ENCODE measurements at places on chromosomes 3 and 15.
A peak's percentile ranks its signal among the peaks of the same experiment; 100 is the strongest.

DNA sequence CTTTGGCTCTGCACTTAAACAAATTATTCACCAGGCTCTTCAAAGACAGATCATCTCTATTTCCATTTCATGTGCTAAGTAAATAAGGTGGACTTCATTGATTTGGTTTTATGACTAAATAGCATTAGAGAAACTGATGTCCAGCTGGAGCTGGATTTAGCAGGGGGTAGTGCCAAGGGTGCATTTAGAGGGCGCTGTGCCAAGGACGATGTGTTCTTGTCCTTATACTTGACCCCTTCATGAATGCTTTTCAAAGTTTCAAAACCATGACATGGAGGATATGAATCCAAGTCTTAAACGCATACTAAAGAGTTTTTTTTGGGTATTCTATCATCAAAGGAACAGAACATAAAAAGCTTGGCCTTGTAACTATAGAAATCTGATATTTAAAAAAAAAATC, 233.2 kb downstream of the RYR3 start:
- DNase-seq = no peak

DNA sequence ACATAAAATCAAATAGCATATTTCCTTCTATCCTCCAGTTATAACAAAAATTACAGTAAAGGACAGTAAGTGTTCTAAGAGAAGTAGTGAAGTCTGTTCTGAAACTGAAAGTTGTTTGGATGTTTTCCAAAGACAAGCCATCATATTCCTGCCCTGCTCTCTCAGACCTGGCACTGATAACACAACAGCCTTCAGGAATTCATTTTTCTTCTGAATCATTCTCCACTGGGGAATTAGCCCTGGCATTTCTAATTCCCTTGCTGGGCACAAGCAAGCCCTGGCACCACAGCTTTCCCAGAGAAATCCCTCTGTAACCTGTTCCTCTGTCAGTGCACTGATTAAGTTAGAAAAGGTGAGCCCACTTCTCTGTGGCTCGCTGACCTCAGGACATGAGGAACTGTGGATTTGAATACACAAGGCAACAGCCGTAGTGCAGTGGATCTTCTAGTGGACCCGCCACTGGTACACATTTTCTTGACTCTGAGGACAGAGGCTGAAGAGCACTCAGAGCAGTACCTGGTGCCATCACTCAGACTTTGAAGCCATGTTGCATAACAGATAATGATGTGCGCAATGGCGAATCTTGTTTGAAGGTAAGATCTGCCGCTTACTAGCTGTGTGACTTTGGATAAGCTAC, 61.6 kb downstream of the WWTR1 start:
- DNase-seq = no peak

- DNase-seq = no peak
Observed at GRCh38 chr15:69479081-69479480, 26.5 kb downstream of the RPLP1 start.

GRCh38 chr3:185197068-185197467, 44.2 kb upstream of the C3orf70 start:
- no peak for DNase-seq

DNA sequence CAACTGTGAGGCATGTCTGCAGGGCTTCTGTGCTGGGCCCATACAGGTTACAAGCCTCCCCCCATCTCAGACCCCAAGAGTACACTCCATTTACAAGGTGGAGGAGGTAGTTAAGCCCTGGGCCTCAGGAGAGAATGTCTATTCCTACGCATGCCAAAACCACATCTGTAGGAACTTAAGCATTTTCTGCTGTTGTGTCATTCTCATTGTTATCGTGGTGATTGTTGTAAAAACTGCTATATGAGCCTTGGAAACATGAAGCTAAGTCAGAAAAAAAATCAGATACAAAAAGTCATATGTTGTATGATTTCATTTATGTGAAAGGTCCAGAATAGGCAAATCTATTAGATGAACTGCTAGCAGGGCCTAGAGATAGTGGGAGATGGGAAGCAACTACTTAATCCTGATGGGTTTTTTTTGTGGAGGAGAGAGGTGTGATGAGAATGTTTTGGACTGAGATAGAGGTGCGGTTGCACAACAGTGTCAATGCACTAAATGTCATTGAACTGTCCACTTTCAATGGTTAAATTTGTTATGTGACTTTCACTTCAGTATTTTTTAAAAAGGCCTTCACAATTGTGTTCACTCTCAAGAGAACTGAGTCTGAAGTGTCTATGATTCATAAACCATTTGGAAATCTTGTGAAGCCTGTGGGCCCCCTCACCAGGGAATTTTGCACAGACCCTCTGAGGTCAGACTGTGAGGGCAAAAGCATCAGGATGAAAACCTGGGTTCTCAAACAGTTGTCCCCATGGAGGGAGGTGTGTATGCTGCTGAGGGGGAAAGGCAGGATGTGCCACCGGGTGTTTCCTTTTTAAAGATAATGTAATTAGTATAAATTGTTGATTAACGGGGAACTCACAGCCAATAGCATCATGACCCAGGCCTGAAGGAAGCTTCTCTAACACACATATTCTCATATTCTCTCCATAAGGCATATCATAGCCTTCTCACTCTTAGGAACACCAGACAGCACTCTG, 3.2 kb downstream of the RTP3 start:
- DNase-seq = no peak

- DNase-seq = no peak
Observed at GRCh38 chr3:157043771-157044170, 116.2 kb downstream of the CCNL1 start.

DNA sequence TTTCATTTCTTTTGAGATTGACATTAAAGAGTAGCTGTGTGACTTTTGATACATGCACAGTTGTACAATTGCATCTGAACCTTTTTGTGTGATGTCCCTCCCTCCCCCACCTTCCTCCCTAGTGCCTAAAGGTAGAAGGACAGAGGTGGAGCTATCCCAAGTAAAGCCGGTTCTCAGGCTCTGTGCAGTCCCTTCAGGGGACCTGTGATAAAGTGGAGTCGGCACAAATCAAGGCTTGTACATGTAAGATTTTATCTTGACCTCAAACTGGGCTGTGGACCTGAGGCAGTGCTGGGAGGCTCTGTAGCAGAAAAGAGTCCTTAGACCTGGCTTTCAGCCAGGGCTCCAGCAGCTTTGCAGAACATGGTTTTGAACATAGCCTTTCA, 55.5 kb upstream of the CMTM7 start:
- no peak for DNase-seq

DNA sequence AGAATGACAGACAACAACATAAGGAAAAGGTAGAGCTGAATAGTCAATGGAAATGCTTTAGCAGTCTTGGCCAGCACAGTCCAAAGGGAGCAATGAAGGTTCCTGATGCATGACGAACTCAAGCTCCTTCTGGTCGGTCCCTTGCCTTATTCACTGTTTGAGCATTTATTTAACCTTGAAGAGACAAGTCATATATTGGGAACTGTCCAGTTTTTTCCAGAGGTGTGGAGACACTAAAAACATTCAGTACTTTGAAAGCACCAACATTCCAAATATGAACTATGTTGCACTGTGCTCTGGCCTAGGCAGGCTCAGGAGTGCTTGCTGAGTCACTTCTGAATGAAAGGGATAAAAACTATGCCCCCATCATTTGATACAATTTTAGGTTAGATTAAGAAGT, 384.8 kb downstream of the MECOM start:
- DNase-seq = no peak

- DNase-seq = no peak
Observed at GRCh38 chr15:38275959-38276358, 23.3 kb downstream of the SPRED1 start.

GRCh38 chr15:68586274-68586961, 7.6 kb downstream of the CORO2B start:
- DNase-seq = no peak

GRCh38 chr3:62133015-62133414, 240.3 kb downstream of the FEZF2 start:
- DNase-seq = no peak

DNA sequence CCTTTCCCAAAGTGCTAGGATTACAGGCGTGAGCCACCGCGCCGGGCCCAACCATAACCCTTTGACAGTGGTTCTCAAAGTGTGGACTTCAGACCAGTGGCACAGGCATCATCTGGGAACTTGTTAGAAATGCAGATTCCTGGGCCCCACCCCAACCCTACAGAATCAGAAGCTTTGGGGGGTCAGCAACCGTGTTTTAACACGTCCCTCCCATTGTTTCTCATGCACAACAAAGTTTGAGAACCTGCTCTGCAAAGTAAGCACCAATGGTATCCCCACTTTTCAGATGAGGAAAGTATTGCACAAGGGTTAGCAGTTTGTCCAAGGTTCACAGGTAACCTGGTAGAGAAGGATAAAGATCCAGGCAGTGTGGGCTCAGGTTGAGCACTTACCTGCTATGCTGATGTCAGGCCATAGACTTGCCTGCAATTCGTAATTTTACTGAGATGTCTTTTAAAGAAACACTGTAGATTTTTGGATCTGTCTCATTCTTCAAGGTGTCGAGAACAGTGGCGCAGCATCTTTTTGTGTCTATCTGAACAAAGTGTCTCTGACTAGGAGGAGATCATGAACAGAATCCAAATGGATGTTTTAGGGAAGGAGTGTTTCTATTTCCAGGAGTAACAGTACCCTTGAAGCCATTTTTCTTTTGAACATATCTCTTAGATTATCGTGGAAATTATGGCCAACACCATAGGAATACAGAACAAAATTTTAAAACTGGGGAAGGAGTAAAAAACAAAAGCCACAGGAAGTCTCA, 2.5 kb downstream of the GXYLT2 start:
- no peak for DNase-seq

DNA sequence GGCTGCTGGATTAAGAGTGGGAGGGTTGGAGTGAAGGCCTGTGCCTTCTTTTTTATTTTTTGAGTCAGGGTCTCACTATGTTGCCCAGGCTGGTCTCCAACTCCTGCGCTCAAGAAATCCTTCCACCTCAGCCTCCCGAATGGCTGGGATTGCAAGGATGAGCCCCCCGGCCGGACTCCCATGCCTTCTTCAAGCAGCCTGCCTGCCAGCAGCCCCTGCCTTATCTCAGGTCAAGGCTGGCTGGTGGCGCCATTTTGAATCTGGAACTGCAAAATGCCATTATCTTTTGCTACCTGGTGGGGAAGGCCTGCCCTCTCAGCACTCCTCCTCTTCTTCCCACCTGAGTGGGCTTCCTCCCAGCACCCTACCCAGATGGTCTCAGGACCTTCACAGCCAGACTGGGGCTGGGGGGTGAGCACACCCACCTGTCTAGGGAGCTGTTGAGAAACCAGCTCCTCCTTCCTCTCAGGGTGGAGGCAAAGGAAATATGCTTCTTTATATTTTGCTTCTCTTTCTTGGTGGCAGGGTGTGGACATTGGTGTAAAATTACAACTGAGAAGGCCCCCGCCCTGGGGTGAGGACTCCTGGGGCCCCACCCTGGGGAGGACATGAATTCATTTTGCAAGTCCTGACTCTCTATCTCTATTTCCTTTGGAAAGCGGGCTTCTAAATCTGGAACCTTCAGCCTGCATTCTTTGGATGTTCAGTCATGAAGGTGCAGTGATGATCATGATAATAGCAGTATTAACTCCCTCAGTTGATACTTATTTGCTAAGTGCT, 7.7 kb upstream of the FLNB start:
- DNase-seq = no peak

DNA sequence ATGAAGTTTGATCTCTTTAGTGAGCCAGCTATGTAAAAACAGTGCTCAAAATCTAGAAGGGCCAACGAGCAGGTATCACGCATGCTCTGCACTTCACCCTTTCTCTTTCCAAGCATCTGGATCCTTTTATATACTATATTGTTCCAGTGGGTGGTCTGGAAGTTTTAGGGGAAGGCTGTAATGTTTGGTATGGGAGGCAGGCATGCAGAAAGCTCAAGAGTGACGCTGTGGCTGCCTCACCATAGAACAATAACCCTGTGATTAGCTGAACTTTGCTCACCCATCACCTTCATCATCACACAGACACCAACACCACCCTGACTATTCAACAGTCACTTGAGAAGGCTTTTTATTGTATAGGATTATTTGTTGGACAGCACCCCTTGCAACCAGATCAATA, 81.6 kb downstream of the FBN1 start:
- DNase-seq = no peak

- DNase-seq = no peak
Observed at GRCh38 chr3:164186095-164186494, 892.2 kb downstream of the SI start.

DNA sequence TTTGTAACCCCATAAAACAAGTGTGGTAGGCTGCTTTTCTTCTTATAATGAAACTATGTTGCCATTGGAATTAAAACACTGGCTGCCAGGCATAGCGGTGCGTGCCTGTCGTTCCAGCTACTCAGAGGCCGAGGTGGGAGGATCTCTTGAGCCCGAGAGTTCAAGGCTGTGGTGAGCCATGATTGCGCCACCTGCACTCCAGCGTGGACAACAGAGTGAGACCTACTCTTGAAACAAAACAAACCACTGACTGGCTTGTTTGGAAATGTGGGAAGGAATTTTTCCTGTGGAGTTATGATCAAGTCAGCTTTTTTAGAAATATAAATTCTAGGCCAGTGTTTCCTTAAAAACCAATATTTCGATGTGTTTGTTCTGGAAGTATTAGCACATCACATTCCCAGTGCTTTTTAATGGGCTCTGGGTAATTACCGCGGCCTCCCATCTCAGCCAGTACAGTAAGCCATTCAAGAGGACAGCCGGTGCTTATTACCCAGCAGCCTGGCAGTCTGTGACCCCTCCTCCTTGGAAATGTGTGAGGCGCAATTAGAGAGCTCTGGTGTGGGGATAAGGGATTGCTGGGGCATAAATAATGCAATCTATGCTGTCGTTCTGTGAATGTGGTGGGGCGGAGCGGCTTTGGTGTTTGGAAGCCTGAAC, 58.3 kb upstream of the TRAK1 start:
- peak; percentile 58 for DNase-seq

- DNase-seq = no peak
Observed at GRCh38 chr15:90459368-90459767, 70.4 kb upstream of the CRTC3 start.

DNA sequence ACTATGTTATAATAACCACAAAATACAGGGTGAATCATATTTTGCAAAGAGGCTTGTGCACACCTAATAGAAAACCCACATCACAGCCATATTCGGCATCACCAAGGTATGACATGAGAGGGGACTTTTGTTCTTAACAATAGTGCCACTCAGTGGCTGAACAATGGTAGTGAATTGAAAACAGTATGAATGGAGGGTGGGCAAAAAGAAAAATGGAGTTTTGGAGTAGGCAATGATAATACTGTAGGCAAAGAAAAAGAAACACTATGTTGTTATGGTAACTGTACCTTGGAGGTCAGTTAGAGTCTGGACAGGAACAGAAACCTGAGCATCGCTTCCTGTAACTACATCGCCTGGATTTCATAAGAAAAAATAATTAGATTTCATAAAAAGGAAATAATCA, 348.6 kb downstream of the PLCL2 start:
- DNase-seq = no peak

- no peak for DNase-seq
Observed at GRCh38 chr3:52350981-52351761, 35.1 kb downstream of the DNAH1 start.

DNA sequence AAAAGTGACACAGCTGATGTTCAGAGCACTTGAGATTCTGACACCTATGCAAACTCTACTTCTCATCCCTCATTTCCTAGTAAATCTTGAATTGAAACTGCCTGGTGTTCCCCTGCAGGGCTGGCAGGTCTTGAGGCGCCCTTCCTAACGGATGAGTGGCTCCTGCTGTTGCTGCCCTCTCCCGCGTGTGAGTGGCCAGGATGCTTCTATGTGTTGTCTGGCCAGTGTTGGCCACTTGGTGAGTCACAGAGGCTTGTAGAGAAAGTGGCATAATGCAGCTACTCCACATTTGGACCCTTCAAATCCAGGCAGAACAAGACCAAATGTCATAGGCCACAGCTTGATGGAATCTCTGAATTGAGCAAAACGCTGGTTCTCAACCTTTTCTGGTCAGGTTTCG, 63.6 kb downstream of the MOBP start:
- no peak for DNase-seq
